Upper lobe of right lung (tissue), 1 donor: ENCODE measurements at places on chromosomes 1 and 21. TPM values are rescaled to one million over a fixed set of nuclear protein-coding genes. Genes with fewer than 3 reads are reported as not detected.

GFI1 gene
- 5.4 TPM for total RNA-seq

FMO3 gene
- total RNA-seq, result 22.7 TPM

KCTD3 gene
- total RNA-seq, result 26.9 TPM

LAMC2 gene
- 42.2 TPM for total RNA-seq

HES3 gene
- not detected for total RNA-seq

MYOM3 gene
- total RNA-seq, result 0.69 TPM

DNA sequence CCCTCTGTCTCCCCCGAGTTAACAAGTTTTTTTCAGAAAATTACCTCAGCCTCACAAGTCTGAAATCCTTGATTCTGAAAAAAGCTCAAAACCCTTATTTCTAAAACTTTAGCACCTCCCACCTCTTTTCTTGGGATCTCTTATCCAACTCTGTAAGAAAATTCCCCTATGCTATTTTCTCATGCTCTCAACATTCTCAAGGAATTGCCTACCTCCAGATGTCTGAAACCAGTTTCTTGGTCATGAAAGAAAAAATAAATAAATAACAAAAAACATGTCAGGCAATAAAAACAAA lies 18.1 kb upstream of the SFPQ start:
- no peak for DNase-seq

- no peak for DNase-seq
Measured at GRCh38 chr1:184002071-184002470, 35.5 kb downstream of the COLGALT2 start.

DNA sequence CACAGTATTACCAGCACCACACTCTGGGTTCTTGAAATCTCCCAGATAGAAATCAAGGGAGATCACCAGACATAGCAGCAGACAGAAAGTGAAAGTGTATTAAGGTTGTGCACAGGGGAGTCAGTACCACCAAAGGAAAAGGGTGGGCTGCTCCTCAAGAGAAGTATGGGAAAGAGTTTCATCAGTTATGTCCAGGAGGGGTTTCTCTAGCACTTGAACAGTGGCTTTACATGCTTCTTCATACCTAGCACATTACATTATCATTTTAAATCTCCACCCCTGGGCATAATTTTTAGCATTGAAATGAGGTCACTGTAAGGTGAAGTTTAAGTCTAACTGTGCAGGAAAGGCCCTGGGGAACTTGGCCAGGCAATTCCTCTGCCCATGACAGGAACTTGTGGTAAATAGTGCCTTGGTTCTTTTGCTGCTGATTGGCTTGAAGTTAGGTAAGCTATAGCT lies 601.0 kb downstream of the NUF2 start:
- no peak for DNase-seq

- DNase-seq, result no peak
Measured at GRCh38 chr1:187788718-187789117, 960.0 kb downstream of the PLA2G4A start.

DNA sequence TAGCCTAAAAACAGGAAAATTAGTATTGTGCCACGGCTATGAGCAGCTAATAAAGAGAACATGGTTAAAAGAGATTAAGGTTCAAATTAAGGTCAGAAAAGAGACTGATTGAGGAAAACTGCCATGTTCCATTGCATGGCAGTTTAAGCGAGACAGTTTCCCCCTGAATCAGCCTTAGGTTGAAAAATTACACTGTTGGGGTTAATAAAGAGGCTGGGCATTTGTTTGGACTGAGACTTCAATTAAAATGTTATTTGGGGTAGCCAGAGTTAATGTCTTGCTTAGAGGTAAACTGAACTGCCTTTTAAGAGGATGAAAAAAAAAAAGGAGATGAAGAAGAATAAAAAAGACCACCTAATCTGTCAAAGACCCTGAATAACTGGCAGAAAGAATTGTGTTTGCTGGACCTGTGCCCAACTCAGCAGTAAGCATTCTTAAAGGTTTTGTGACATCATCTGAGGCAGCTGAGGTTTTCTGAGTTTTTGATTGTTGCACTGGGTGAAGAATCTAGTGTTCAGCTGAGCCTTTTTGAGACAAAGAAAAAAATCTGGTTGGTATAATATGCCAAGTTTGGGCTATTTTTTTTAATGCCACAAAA lies 17.7 kb upstream of the PROX1 start:
- DNase-seq, result no peak

DNA sequence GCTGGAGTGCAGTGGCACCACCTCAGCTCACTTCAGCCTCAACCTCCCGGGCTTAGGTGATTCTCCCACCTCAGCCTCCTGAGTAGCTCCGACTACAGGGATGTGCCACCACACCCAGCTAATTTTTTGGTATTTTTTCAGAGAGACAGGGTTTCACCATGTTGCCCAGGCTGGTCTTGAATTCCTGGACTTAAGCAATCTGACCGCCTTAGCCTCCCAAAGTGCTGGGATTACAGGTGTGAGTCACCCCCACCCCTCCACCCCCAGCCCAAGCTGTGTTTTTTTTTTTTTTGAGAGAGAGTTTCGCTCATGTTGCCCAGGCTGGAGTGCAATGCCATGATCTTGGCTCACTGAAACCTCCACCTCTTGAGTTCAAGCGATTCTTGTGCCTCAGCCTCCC lies 75.4 kb downstream of the NKAIN1 start:
- DNase-seq, result no peak

DNA sequence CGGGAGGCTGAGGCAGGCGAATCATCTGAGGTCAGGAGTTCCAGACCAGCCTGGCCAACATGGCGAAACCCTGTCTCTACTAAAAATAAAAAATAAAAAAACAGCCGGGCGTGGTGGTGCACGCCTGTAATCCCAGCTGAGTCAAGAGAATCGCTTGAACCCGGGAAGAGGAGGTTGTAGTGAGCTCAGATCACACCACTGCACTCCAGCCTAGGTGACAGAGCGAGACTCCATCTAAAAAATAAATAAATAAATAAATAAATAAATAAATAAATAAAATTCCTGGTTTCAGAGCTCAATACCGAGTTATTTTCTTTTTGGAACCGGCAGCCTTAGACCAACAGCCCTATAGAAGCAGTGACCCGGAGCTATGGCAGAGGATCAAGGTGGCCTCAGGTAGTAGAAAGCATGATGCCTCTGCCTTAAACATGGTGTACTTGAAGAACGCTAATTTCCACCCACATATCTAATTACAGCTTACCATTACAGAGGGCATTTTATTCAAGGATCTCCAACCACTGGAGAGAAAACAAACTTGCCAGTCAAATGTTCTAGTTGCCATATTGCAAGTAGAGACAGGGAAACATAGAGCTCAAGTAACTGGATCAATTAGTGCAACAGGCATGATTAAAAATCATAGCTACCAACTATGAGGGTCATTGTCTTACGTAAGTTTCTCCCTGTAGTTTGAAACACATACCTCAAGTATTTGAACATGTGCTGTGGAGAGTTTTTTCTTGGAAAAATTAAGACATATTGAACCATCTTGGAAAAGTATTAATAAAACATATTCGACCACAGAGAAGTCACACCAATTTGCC lies 2.0 kb upstream of the ENAH start:
- DNase-seq, result no peak

- DNase-seq, result no peak
Measured at GRCh38 chr21:29261555-29262540, 36.9 kb upstream of the BACH1 start.

GRCh38 chr1:8970870-8971337 lies 25.2 kb downstream of the CA6 start:
- DNase-seq, result no peak

DNA sequence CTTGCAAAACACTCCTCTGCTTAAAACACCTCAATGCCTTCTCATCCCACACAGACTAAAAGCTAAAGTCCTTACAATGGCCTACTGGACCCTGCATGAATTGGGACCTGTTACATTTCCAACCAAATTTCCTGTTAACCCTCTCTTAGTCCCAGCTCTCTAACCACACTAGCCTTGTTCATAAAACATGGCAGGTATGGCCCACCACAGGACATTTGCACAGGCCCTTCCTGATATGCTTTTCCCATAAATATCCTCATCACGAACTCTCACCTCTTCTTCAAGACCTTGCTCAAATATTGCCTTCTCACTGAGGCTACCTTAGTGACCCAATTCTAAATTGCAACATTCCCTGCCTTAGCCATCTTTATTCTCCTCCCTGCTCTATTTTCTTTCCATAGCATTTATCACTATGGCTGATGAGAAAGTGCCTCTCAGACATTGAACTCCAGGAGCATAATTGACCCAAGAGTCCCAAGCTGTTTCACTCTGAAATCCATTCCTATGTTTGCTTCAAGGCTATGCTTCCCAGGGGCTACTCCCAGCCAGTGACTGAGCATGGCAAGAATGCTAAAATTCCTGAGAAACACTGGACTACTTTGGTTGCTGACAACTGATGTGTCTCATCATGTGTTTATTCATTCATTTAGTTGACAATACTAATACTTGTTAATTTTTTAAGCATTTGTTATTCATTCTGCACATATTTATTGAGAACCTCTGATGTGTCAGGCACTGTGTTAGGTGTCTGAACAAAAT lies 2.7 kb upstream of the PALMD start:
- no peak for DNase-seq

- DNase-seq, result peak; percentile 71
Measured at GRCh38 chr1:166164995-166165660, 1.7 kb downstream of the FAM78B start.

- DNase-seq, result no peak
Measured at GRCh38 chr1:15308621-15309027, 61.6 kb downstream of the FHAD1 start.

- DNase-seq, result no peak
Measured at GRCh38 chr1:28893403-28894102, 20.8 kb upstream of the EPB41 start.

- DNase-seq, result no peak
Measured at GRCh38 chr1:207309745-207310273, 11.7 kb upstream of the CD55 start.

DNA sequence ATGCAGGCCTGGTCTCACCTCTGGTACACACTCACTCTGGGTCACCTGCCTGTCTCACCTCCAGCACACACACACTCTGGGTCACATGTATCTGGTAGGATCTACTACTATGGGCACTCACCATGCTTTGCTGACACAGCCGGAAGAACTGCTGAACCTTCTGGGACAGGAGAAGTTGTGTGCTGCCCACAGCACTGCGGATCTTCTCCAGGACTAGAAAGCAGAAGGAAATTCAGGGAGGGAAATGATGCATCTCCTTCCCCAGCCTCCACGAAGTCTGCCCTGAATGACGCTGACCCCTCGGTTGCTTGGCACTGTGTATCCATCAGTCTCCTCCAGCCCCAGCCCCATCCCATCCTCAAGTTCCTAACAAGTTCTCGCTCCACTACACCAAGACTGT lies 7.9 kb upstream of the SMIM12 start:
- DNase-seq, result no peak

DNA sequence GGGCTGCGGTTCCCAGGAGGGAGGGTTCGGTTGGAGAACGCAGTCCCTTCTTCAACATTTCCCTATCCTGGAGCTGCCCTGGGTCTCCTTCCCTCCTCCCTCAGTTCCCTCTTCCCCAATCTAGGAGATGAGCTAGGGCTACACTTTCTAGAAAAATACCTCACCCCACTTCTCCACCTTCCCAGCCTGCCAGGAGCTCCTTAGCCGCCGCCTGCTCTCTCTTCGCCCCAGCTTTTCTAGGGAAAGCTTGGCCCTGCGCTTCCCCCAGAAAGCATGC lies 488 bp upstream of the ADAMTS1 start:
- no peak for DNase-seq

DNA sequence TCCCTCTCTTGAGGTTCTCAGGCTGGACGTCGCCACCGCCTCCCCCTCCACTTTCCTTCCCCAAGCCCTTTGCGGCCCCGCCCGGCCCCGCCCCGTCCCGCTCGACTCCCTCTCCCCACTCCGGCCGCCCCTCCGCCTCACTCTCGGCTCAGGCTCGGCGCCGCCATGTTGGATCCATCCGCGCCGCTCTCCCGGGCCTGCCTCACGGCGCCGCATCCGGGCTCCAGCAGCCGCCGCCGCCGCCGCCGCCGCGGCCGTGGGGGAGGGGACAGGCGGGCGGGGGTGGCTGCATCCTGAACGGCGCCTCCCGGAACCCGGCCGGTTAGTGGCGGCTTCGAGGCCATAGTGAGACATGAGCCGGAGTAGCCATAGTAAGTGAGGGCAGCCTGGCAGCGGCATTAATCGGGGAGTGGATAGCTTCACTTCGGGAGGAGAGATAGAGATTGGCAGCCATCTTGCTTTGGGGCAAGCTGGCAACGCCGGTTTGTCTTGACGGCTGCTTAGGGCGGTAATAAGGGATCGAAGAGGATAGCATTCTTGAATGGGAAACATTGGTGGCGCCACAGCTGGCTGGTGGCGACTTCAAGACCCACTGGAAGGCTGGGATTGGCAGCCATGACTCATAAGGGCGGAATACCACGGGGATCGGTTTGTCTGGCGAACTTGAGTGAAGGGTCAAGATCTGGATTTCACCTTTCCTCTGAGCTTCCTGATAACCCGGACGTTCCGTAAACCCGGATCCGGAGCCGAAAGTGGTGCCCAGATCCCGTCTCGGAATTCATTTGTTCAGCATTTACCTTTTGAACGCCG lies at the start of gene DEDD:
DEDD (minus strand) TSS at position 258 of the 810 bp plus-strand sequence. CDS start 8,205 bp downstream, outside the sequence.
- peak; percentile 96 for DNase-seq

GRCh38 chr1:64934115-64934877 lies 32.1 kb downstream of the JAK1 start:
- DNase-seq, result no peak

DNA sequence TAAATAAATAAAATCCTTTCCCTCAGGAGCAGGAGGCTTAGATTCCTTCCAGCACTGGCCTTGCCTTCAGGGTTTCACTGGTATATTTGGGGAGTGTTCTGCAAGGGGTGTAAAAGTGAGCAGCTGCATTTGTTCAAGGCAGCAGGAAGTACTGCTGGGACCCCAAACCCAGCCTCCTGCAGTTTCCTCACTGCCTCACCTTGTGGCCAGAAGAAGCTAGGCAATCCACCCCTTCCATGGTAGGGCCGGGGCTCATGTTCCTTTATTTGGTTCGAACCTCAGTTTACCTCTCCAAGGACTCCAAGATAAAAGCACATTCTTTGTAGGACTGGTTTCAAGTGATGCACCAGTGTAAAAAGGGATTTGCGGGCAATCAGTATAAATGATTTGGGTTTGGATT lies 21.0 kb upstream of the CFAP126 start:
- no peak for DNase-seq

- DNase-seq, result no peak
Measured at GRCh38 chr1:213050745-213051126, 305 bp upstream of the RPS6KC1 start.

DNA sequence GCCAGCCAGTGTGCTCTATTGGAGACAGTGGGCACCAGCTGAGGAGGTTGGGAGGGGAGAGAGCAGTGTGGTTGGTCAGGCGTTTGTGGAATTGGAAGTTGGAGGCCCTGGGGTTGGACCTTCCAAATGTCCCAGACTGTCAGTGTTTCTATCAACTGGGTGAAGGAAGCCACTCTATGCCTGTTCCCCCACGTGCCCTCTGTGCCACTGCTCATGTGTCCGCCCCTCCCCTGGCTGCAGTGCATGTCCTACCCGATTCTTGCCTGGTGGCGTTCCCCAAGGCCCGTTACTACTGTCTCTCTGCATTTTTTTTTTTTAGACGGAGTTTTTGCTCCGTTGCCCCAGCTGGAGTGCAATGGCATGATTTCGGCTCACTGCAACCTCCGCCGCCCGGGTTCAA lies 21.1 kb downstream of the ADORA1 start:
- no peak for DNase-seq

- no peak for DNase-seq
Measured at GRCh38 chr1:62247391-62248168, 52.9 kb downstream of the L1TD1 start.
